Activated CD8-positive, alpha-beta memory T cell treated with anti-CD3 and anti-CD28 coated beads, Interleukin-2, amount 10 ng/mL, durations not matched to agents 7 days and 5 days (primary cell): ENCODE measurements at places on chromosomes 1 and 21. TPM values are rescaled to one million over a fixed set of nuclear protein-coding genes. Genes with fewer than 3 reads are reported as not detected.

GRCh38 chr1:20115916-20116315 is 3.4 kb downstream of the PLA2G2D start:
- H3K27me3 ChIP-seq, result peaks cover 21% of the 10 kb centered on the region
- DNase-seq, result no peak
- no peak overlapping the region for H3K27ac ChIP-seq
- H3K4me1 ChIP-seq, result no peaks in the 10 kb centered on the region

DNA sequence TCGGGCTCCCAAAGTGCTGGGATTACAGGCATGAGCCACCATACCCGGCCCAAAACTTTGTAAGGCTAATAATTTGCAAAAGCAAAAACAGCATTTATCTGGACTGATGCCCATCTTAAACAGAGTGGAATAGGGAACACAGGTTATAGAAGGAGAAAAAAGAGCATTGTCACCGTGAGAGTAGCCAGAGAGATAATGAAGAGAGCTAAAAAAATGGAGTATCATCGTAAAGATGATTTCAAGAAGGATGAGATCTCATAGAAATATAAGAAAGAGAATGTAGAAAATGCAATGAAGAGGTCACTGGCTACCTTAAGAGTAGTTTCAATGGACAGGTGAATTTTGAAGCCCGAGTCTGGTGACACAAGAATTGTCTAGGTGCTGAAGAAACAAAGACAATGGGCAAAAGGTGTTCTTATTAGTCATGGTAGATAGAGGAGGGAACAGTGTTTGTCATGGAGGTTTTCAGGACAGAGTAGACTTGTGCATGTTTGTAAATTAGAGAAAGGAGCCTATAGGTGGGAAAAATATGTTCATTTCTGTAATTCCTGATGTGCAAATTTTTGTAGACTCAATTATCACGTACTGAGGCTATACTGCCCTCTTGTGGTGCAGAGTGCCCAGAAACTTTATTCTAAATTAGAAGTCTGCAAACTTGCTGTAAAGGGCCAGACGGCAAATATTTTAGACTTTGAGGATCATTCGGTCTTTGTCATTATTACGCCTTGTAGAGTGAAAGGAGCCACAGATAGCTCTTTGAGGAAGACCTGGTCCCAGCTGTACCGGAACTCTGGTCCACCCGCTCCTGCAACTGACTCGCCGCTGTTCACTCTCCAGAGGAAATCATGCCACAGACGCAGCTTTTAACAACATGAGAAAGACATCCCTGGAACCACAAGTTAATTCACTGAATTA is 8.1 kb upstream of the TMEM183A start:
- peaks cover 42% of the 10 kb centered on the region for H3K27me3 ChIP-seq
- peak overlapping the region; percentile 39 for H3K27ac ChIP-seq
- peaks cover 17% of the 10 kb centered on the region for H3K4me1 ChIP-seq
- DNase-seq, result peak; percentile 74

- H3K27ac ChIP-seq, result no peak overlapping the region
- H3K4me1 ChIP-seq, result no peaks in the 10 kb centered on the region
- DNase-seq, result no peak
- peaks cover 22% of the 10 kb centered on the region for H3K27me3 ChIP-seq
Observed at GRCh38 chr1:43491061-43491460, 37.3 kb upstream of the HYI start.

- H3K27ac ChIP-seq, result no peak overlapping the region
- H3K27me3 ChIP-seq, result peaks cover 6% of the 10 kb centered on the region
- no peaks in the 10 kb centered on the region for H3K4me1 ChIP-seq
- no peaks in the 10 kb centered on the region for H3K36me3 ChIP-seq
- DNase-seq, result no peak
Observed at GRCh38 chr1:247084771-247085170, 6.2 kb upstream of the ZNF670 start.

DNA sequence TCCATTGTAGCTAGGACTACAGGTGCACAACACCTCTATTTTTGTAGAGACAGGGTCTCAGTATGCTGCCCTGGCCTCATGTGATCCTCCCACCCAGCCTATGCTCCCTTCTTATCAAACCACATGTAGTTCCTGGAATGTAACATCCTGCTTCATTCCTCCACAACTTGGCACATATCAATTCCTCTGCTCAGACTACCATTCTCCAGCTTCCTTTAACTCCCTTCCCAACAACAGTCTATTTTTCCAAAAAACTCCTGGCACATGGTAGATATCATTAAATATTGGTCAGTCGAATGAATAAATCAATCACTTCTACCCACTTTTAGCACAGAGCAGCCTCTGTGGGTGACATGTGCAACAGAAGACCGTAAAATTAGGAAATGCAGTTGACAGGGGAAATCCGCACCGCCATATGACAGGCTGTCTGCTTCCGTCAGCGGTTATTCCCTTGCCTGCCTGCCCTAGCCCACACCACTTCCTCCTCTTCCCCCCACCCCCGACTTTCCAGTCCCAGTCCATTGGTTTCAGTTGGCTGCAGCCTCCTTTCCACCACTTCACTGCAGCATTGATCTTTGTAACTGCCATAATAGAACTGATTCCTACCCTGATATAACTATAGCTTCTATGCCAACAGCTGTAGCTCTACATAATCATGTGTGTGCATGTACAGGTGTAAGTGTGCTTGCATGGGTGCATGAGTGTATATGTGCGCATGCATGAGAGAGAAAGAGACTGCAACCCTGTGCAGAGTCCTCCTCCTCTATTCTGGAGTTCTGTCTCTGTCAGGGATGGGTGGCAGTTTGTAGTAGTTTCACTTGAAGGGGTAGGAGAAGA is 6.8 kb upstream of the AKR1A1 start:
- peaks cover 29% of the 10 kb centered on the region for H3K4me1 ChIP-seq
- no peaks in the 10 kb centered on the region for H3K36me3 ChIP-seq
- peaks cover 37% of the 10 kb centered on the region for H3K27me3 ChIP-seq
- peak overlapping the region; percentile 3 for H3K27ac ChIP-seq
- H3K4me3 ChIP-seq, result peak overlapping the region; percentile 11
- DNase-seq, result peak; percentile 83

- no peak overlapping the region for H3K27ac ChIP-seq
- no peak for DNase-seq
- H3K27me3 ChIP-seq, result no peaks in the 10 kb centered on the region
- H3K4me1 ChIP-seq, result peaks cover 4% of the 10 kb centered on the region
Observed at GRCh38 chr1:109185357-109185756, 28.4 kb upstream of the SARS1 start.

- H3K36me3 ChIP-seq, result no peaks in the 10 kb centered on the region
- peak overlapping the region; percentile 64 for H3K4me3 ChIP-seq
- no peaks in the 10 kb centered on the region for H3K27me3 ChIP-seq
- peak overlapping the region; percentile 89 for H3K27ac ChIP-seq
Observed at GRCh38 chr1:234961456-234962339, 166.9 kb downstream of the TOMM20 start.

GRCh38 chr21:42495765-42496119 is 282 bp downstream of the RSPH1 start:
- DNase-seq, result no peak
- H3K4me3 ChIP-seq, result peak overlapping the region; percentile 74
- H3K4me1 ChIP-seq, result peaks cover 14% of the 10 kb centered on the region
- H3K27me3 ChIP-seq, result peaks cover 33% of the 10 kb centered on the region
- no peaks in the 10 kb centered on the region for H3K36me3 ChIP-seq

GRCh38 chr1:212591922-212592321 is 16.6 kb upstream of the ATF3 start:
- no peak overlapping the region for H3K4me3 ChIP-seq
- no peak for DNase-seq
- peaks cover 42% of the 10 kb centered on the region for H3K27me3 ChIP-seq
- peaks cover 17% of the 10 kb centered on the region for H3K4me1 ChIP-seq
- no peaks in the 10 kb centered on the region for H3K36me3 ChIP-seq

DNA sequence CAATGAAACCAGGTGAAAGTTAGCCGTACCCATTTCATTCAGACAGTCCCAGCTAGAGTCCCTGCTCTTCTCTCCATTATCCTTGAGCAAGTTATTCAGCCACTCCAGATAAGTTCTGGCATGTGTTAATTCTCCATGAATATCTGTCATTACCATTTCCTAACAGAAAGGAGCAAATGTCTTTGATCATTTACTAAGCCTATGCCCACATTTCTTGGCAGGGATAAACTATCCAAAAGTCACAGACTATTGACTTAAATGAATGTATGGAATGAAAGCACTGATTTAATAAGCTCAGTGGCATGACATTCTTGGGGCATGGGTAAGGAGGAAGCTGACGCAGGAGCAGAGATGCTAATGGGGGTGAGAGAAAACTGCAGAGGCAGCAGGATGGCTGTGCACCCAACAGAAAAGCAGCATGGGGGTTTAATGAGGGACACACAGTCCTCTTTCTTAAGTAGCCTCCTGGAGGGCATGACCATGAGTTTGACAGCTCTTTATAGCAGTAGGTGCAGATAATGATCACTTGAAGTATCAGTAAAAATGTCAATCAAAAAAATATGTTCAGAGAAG is 17.6 kb upstream of the DHCR24 start:
- DNase-seq, result no peak
- H3K36me3 ChIP-seq, result no peaks in the 10 kb centered on the region
- H3K27me3 ChIP-seq, result peaks cover 51% of the 10 kb centered on the region
- H3K27ac ChIP-seq, result no peak overlapping the region

GRCh38 chr1:246617768-246618167 is 51.5 kb downstream of the CNST start:
- peaks cover 19% of the 10 kb centered on the region for H3K36me3 ChIP-seq
- H3K4me3 ChIP-seq, result no peak overlapping the region
- no peak overlapping the region for H3K27ac ChIP-seq
- DNase-seq, result no peak

- H3K4me1 ChIP-seq, result peaks cover 15% of the 10 kb centered on the region
- H3K27me3 ChIP-seq, result peaks cover 66% of the 10 kb centered on the region
- peak overlapping the region; percentile 76 for H3K4me3 ChIP-seq
- peak; percentile 93 for DNase-seq
- H3K27ac ChIP-seq, result peak overlapping the region; percentile 46
Observed at GRCh38 chr1:23484253-23485001, 448 bp upstream of the ASAP3 start.

- no peaks in the 10 kb centered on the region for H3K4me1 ChIP-seq
- H3K27me3 ChIP-seq, result no peaks in the 10 kb centered on the region
- H3K36me3 ChIP-seq, result no peaks in the 10 kb centered on the region
- no peak overlapping the region for H3K4me3 ChIP-seq
Observed at GRCh38 chr21:23463365-23463764, 2143.9 kb downstream of the MRPL39 start.

GRCh38 chr1:180213401-180214170 is 16.5 kb upstream of the LHX4 start:
- no peak overlapping the region for H3K27ac ChIP-seq
- H3K4me1 ChIP-seq, result peaks cover 12% of the 10 kb centered on the region
- DNase-seq, result peak; percentile 76
- H3K36me3 ChIP-seq, result no peaks in the 10 kb centered on the region
- H3K27me3 ChIP-seq, result peaks cover 20% of the 10 kb centered on the region
- H3K4me3 ChIP-seq, result peak overlapping the region; percentile 29

- no peak for DNase-seq
- peak overlapping the region; percentile 94 for H3K27ac ChIP-seq
- peaks cover 7% of the 10 kb centered on the region for H3K36me3 ChIP-seq
- H3K4me3 ChIP-seq, result peak overlapping the region; percentile 84
Observed at GRCh38 chr21:46634427-46634826, 1.0 kb upstream of the PRMT2 start.

GRCh38 chr1:223077247-223077833 is 65.7 kb downstream of the TLR5 start:
- no peak overlapping the region for H3K27ac ChIP-seq
- H3K4me3 ChIP-seq, result no peak overlapping the region
- no peak for DNase-seq
- no peaks in the 10 kb centered on the region for H3K4me1 ChIP-seq
- H3K27me3 ChIP-seq, result peaks cover 14% of the 10 kb centered on the region

DNA sequence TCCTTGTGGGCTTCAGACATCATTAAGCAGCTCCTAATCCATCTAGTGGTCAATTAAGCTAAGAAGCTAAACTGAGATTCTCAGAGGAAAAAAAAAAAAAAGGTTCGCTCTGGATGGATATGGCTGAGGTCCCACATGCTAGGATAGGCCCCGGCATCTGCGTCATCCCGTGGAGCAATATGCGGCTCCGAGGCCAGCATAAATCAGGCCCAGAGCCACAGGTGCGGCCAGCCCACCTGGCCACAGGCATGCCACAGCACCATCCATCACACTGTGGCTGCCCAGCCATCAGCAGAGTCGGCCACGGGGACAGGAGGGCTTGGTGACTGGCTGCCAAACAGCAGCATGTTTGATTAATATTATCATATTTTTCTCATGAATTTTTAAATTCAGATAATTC is 106.9 kb upstream of the TIAM1 start:
- H3K4me1 ChIP-seq, result peaks cover 20% of the 10 kb centered on the region
- H3K4me3 ChIP-seq, result no peak overlapping the region
- peaks cover 9% of the 10 kb centered on the region for H3K27me3 ChIP-seq
- no peak overlapping the region for H3K27ac ChIP-seq

DNA sequence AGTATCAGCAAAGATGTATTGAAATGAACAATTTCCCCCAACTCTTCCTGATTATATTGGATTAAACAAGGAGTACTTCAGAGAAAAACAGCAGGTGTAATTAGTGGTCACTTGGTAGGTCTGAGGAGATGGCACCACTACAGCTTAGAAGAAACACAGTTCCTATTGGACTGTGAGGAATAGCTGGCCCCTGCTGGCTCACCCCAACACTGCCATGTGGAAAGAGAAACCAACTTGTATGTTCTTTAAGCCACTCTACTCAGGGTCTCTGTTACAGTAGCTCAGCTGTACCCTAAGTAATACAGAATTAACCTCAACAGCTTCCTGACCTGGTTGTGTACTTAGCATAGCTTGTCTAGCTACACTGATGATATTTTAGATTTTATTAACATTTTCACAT is 26.5 kb upstream of the MTR start:
- no peak for DNase-seq
- H3K4me1 ChIP-seq, result no peaks in the 10 kb centered on the region

DNA sequence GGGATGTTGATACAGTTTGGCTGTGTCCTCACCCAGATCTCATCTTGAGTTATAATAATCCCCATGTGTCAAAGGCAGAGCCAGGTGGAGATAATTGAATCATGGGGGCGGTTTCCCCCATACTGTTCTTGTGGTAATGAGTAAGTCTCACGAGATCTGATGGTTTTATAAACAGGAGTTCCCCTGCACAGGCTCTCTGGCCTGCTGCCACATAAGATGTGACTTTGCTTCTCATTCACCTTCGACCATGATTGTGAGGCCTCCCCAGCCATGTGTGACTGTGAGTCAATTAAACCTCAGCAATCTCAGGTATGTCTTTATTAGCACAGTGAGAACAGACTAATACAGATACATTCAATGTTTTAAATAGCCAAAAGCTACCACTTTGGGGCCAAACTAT is 41.1 kb downstream of the SLC35F3 start:
- H3K4me1 ChIP-seq, result no peaks in the 10 kb centered on the region
- no peak overlapping the region for H3K27ac ChIP-seq
- H3K36me3 ChIP-seq, result no peaks in the 10 kb centered on the region
- H3K4me3 ChIP-seq, result no peak overlapping the region

- no peak overlapping the region for H3K4me3 ChIP-seq
- peaks cover 30% of the 10 kb centered on the region for H3K4me1 ChIP-seq
- DNase-seq, result no peak
- peaks cover 10% of the 10 kb centered on the region for H3K36me3 ChIP-seq
- no peak overlapping the region for H3K27ac ChIP-seq
Observed at GRCh38 chr1:42453386-42453785, 2.4 kb downstream of the ZMYND12 start.

Gene RGL1
- total RNA-seq, result 2.0 TPM

Gene TMEM269
- 0.12 TPM for total RNA-seq

Gene KRTAP7-1
- not detected for total RNA-seq

Gene C1orf115
- 0.12 TPM for total RNA-seq

Gene TRIM17
- total RNA-seq, result 2.8 TPM

Gene ISG15
- 432 TPM for total RNA-seq

Gene C1orf87
- total RNA-seq, result not detected
